Activated naive CD4-positive, alpha-beta T cell (primary cell): ENCODE measurements at places on chromosomes 12 and 14.

DNA sequence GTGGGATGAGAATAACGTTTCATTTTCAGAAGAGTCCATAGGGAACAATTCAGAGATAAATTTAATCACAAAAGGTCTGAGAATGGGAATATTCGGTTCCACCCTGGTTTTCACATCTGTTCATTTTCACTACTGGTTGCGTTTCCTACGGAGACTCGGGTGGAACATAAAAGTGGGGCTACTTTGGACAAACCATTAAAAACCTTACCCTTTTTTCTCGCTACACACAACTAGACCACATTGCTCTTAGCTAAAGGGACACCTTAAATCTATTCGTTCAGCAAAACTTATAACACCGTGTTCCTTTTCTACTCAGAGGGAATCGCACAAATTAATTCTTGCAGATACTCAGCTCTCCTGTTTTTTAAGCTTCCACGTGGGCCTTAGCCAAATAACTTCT, 1.0 kb upstream of the SUDS3 start:
- no peak for DNase-seq

- DNase-seq: no peak
Measured at GRCh38 chr14:100827101-100828021, 1.4 kb downstream of the MEG3 start.

GRCh38 chr14:90697577-90698206, 118.5 kb downstream of the TTC7B start:
- DNase-seq: peak; percentile 73

DNA sequence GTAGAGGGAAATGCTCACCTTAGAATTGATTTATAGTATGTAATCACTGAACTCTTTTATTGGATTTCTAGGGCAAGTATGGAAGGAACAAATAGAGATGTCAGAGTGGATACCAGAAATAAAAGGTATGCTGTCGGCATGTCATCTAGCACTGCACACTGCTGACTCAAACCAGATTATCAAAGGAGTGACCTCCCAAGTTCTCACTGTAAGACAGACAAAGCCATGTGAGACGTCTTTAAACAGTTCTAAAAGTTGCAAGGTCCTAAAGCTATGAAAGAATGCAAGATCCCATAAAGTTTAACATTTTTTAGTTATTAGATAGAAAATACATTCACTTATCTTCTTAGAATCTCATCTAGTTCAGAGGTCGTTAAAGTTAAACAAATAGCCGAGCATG, 70.0 kb upstream of the CPM start:
- DNase-seq: no peak

- DNase-seq: no peak
Measured at GRCh38 chr12:117390866-117391265, 29.4 kb upstream of the NOS1 start.

- no peak for DNase-seq
Measured at GRCh38 chr12:25372002-25372401, 121.3 kb upstream of the KRAS start.

GRCh38 chr14:92443741-92444140, 69.8 kb upstream of the RIN3 start:
- no peak for DNase-seq

DNA sequence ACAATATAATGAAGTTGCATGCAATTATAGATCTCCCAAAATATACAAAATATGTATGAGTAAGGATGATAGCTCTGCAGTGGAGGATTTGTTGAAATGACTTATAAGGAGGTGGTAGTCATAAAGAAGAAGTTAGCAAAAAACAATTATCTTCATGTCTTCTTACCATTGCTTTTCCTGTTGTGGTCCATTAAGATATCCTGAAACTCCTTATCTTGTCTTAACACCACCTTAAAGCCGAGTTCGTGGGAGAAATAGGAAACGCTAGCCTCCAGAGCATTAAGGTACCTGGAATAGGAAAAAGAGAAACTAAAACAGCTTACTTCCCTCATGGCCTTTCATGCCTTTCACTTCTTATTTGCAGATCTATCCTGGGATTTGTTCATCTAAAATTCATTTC, 15.2 kb downstream of the GUCY2C start:
- DNase-seq: no peak

GRCh38 chr12:25943940-25944339, 14.5 kb upstream of the RASSF8 start:
- no peak for DNase-seq

DNA sequence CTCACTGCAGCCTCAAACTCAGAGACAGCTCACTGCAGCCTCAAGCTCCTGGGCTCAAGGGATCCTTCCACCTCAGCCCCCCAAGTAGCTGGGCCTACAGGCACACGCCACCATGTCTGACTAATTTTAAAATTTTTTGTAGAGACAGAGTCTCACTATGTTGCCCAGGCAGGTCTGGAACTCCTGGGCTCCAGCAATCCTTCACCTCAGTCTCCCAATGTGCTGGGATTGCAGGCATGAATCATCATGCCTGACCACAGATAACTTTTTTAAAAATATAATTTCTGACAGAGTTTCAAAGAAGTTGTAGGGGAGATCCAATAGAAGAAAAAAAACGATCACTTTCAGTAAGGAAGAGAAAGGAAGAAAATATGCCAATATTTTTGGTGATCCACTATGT, 189.7 kb upstream of the CDKN3 start:
- DNase-seq: no peak

- no peak for DNase-seq
Measured at GRCh38 chr14:80212023-80212397, 706 bp upstream of the DIO2 start.

DNA sequence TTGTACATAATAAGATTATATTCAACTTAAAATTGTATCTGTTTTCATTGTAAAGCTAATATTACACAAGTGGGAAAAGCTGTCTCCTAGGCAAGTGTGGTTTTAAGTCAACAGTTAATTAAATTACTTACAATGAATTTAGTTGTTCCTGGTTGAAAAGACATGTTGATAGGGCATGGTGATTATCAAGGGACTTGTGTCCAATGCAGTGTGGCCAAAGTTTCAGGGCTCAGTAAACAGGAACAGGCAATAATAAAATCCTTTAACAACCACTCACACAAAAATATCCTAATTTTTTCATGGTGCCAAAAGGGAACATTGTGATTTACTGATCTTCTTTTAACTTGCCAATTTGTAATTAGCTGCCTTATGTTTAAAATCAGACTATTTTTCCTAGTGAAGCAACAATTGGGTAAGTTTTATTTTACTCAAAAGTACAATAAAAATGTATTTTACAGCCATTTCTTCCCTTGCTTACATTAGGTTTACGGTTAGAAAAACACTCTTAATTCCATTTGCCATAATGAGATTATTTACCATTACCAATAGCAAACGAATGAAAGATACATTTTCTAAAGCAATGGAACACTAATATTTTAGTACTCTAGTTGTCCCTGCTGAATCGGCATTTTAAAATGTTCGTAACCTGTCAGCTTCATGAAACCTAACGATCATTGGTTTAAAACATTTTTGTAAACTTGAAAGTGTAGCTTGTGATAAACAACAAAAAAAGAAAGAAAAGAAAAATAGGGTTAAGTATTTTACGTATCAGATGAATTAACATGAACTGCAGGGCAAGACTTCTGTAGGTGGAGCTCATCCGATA, 1.8 kb upstream of the WNK1 start:
- no peak for DNase-seq

DNA sequence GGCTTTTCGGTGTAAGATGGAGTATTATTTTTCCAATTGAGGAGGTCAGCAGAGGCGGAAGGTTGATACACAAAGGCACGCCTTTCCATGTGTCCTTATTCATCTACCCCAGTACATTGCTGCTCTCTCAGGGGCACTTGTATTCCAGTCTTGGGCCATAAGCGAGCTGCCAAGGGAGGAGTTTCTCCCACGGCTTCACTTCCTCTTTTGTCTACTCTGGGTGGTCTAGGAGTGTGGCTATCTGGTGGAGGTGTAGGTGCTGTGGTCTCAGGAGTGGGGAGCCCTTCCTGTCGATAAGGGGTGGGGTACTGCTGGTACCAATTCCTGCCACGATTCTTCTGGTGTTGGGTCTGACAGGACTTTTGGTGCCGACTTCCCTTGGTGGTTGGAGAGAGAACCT, 73.4 kb downstream of the GAS2L3 start:
- DNase-seq: no peak

DNA sequence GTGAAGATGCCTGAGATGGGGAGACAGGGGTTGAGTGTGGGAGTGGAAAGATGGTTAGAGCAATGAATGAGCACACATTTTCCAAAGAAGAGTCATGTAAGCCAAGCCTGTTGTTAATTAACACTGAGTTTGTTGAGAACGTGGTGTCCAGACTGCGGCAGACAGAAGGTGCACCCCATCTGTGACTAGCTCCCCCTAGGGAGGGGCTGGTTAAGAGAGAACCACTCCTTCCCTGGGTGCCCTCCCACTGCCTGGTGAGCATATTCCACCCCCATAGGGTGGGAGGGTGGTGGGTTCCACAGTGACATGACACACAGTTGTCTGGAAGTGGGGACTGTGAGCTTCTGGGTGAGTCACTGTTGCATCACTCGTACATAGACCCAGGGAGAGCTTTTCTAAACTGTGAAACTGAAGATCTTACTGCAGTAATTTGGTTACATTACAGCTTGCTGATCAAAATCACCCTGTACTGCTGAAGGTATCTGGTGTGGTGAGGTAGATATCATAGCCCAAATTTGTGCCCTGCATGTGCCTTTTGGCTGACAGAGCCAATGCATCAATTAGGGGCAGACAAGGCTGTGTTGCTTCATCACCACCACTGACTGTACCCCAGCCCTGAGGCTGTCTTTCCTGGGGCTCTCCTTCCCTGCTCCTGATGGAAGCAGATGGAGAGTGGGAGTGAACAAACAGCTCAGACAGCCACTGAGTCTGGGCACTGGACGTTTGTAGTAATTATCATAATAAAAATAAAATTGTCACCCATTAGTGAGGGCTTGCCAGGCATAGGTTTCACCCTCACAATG, 150.9 kb downstream of the EMP1 start:
- DNase-seq: no peak

DNA sequence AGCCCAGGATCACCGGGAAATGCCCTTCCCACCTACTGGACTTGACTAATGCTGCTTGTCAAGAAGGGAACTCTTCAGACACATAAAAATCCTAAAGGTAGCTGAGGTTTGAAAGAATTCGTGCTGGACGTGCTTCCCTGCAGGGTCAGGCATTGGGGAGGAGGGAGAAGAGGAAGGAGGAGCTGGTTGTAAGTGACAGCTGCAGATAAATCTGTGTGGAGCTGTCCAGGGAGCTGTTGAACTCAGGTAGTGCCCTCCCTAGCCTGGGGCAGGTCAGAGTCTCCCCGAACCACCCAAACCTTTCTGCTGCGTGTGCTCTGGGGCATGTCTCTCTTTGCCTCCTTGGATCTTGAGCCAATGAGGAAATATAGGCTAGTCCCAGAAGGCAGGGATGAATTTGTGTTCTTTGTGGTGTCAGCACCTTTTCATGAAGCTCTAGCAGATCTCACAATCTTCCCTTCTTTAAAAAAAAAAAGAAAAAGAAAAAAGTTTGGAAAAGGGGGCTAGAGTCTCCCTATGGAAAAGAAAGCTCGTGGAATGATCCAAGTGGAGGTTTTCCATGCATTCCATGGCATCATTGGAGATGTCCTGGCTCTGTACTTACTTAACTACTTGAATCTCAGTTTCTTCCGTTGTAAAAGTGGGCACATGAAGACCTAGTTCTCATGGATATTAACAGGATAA, 23.6 kb upstream of the FOS start:
- no peak for DNase-seq

DNA sequence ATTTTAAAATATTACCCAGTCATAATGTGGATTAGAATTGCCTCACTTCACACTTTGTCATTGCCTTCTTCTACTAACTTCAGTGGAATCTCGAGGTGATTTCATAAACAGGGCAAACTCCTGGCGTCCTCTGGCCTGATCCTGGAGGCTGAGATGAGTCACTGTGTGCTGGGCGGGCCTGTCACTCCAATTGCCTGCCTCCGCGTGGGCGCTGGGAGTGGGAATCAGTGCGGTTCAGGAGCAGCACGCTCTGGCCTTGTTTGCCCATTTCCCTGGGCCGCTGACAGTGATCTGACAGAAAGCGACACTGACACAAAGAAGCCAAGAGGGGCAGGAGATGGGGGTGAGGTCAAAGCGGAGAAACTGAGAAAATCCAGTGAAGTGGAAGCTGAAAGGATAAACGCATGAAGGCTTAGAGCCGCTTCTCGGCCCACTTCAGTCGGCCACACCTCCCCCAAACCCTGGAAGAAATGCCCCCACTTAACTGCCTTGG, 29.7 kb downstream of the LGR5 start:
- no peak for DNase-seq

- DNase-seq: no peak
Measured at GRCh38 chr12:49621651-49622500, 1.5 kb upstream of the PRPF40B start.

DNA sequence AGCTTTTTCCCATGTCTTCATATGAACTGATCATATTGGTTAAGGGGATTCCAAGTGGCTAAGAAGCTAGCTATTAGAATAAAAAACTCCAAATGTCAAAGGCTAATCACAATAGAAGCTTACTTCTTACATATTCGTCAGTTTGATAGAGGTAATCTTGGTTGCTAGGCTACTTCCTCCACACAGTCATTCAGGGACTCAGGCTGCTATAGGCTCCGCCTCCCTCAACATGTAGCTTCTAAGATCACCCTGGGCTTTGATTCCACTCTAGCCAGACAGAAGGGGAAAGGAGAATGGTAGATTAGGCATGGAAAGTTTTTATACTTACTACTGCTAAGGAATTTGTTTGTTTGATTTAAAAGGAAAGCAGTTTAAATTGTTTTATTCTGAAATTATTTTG, 207.9 kb downstream of the EFCAB11 start:
- DNase-seq: no peak

DNA sequence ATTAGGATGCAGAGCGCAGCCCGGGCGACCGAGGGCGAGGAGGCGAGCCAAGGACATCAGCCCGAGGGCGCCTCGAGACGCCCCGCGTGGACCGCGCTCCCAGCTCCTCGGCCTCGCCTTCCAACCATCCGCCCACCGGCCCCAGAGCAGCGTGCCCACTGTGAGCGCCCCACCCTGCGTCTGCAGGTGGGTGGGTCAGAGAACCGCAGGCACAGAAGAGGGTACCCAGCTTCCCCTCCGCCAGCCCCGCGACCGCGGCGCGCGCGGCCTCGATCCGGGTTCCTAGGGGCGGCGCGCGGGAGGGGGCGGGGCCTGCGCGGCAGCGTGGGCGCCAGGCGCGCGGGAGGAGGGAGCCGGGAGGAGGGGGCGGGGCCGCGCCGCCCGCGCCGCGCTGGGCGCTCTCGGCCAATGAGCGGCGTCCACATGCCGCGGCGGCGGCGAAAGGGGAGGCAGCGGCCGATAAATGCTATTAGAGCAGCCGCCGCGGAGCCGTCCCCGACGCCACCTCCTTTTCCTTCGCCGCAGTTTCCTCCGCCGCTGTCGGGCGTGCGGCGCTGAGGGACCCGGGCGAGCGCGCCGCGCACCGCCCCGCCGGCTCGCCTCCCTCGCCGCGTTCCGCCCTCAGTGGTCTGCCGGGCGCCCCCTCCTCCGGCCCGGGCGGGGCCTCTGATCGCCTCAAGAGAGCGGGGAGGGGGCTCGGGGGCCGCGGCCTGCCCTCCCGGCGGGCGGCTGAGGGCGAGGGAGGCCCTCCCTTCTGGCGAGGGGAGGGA, at the start of gene ATP2A2:
Gene ATP2A2 (plus strand): TSS at position 469 of the 770 bp plus-strand sequence. CDS start 543 bp downstream, outside the sequence.
- peak; percentile 76 for DNase-seq

- DNase-seq: no peak
Measured at GRCh38 chr12:47838286-47838931, 18.7 kb upstream of the HDAC7 start.
